HS-27A (cell line): ENCODE measurements at places on chromosomes 5 and 9.

GRCh38 chr5:111074244-111074643 lies 2.7 kb downstream of the TSLP start:
- no peak for DNase-seq

DNA sequence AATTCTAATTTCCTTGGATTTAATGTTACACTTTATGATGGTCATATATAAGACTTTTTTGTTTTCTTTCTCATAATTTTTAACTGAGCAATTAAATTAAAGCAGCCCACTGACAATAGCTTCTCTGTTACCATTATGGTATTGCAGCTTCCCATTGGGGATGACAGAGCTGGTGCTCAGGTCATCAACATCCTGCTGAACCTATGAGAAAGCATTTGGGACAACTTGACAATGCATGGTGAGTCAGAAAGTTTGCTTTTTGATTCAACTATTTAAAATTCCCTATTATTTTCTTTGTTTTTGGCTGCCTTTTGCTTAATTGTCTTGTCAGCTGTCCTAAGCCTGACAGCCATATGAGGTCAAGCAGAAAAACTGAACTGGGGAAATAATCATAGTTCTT lies 487.4 kb upstream of the RIOK2 start:
- DNase-seq, result no peak

DNA sequence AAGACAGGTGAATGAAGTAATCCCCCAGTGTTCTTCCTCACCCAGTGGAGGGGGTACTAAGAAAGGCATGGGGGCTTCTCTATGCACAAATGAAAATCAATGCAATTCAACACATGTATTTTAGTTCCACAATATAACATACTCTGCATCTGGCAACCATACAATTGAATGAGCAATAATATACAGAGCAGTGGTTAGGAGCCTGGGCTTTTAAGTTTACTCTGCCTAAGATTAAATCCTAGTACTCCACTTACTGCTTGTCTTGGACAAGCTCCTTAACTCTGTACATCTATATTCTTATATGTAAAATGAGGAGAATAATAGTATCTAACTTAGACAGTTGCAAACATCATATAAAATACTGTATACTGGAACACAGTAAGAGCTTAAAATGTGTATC lies 195.4 kb upstream of the TRIM32 start:
- DNase-seq, result no peak

- no peak for DNase-seq
These were observed 620 bp upstream of the VPS13A start for GRCh38 chr9:77176686-77177142.

- no peak for DNase-seq
These were observed 22.9 kb upstream of the ASS1 start for GRCh38 chr9:130421802-130422276.

- DNase-seq, result no peak
These were observed 306.1 kb downstream of the EFNA5 start for GRCh38 chr5:107364443-107365319.
